Calu3 (cell line): ENCODE measurements at places on chromosomes 6 and 20. TPM values are rescaled to one million over a fixed set of nuclear protein-coding genes. Genes with fewer than 3 reads are reported as not detected.

The PDYN gene
- total RNA-seq: not detected in 2 replicates

The SLC17A5 gene
- 20.7 and 21.3 TPM in 2 replicates for total RNA-seq

The APOM gene
- total RNA-seq: 2.6 and 3.6 TPM in 2 replicates

The TRIM31 gene
- total RNA-seq: 161 and 181 TPM in 2 replicates

The QKI gene
- total RNA-seq: 94.1 and 131 TPM in 2 replicates

The OOEP gene
- total RNA-seq: 7.0 and 7.1 TPM in 2 replicates

The PPP1R14C gene
- total RNA-seq: 2.7 and 3.6 TPM in 2 replicates

The TREM2 gene
- not detected in 2 replicates for total RNA-seq
